CD4-positive, alpha-beta memory T cell (primary cell): ENCODE measurements at places on chromosomes 3 and 15. TPM values are rescaled to one million over a fixed set of nuclear protein-coding genes. Genes with fewer than 3 reads are reported as not detected.

DPPA4 gene
- not detected for total RNA-seq

LRTM1 gene
- total RNA-seq: not detected

SCN11A gene
- total RNA-seq: 0.08 TPM

CD276 gene
- 2.9 TPM for total RNA-seq

PAK2 gene
- total RNA-seq: 97.4 TPM

ITGB5 gene
- 3.4 TPM for total RNA-seq

GPR15 gene
- total RNA-seq: 32.0 TPM

PLAAT1 gene
- not detected for total RNA-seq

C3orf70 gene
- not detected for total RNA-seq

EDEM1 gene
- total RNA-seq: 146 TPM

KLF15 gene
- total RNA-seq: 0.72 TPM

HCLS1 gene
- total RNA-seq: 336 TPM

GOLGA8J gene
- not detected for total RNA-seq

SAMMSON gene
- not detected for total RNA-seq

UBAP1L gene
- 16.6 TPM for total RNA-seq

SERPINI1 gene
- total RNA-seq: 4.3 TPM

PDCD6IP gene
- 237 TPM for total RNA-seq

MEX3B gene
- 1.6 TPM for total RNA-seq

HOMER2 gene
- 6.5 TPM for total RNA-seq

AADACL2 gene
- not detected for total RNA-seq

SLC6A20 gene
- not detected for total RNA-seq

PIGBOS1 gene
- 14.1 TPM for total RNA-seq

GOLGA8S gene
- total RNA-seq: 0.35 TPM

ERICH6 gene
- not detected for total RNA-seq

CNTN4 gene
- not detected for total RNA-seq

CHRNA7 gene
- not detected for total RNA-seq

RPL14 gene
- total RNA-seq: 2,785 TPM

SMCO1 gene
- not detected for total RNA-seq

FURIN gene
- 37.2 TPM for total RNA-seq

EPHB1 gene
- 0.69 TPM for total RNA-seq

PTPRG gene
- not detected for total RNA-seq

SLC51B gene
- not detected for total RNA-seq

EFCC1 gene
- not detected for total RNA-seq

HAPLN3 gene
- 124 TPM for total RNA-seq

MESP2 gene
- not detected for total RNA-seq

IP6K2 gene
- total RNA-seq: 91.8 TPM

IGSF10 gene
- total RNA-seq: not detected

FEZF2 gene
- total RNA-seq: not detected

IGF2BP2 gene
- total RNA-seq: not detected

SNAPC5 gene
- 36.6 TPM for total RNA-seq

WWTR1 gene
- 1.2 TPM for total RNA-seq

CCR3 gene
- total RNA-seq: 0.29 TPM

RNF13 gene
- 68.2 TPM for total RNA-seq

ZMYND10 gene
- total RNA-seq: 3.7 TPM

C3orf52 gene
- total RNA-seq: 2.0 TPM

C2CD4B gene
- not detected for total RNA-seq
